ENCODE measurements at places on chromosomes 5 and 9. TPM values are rescaled to one million over a fixed set of nuclear protein-coding genes. Genes with fewer than 3 reads are reported as not detected.

DNA sequence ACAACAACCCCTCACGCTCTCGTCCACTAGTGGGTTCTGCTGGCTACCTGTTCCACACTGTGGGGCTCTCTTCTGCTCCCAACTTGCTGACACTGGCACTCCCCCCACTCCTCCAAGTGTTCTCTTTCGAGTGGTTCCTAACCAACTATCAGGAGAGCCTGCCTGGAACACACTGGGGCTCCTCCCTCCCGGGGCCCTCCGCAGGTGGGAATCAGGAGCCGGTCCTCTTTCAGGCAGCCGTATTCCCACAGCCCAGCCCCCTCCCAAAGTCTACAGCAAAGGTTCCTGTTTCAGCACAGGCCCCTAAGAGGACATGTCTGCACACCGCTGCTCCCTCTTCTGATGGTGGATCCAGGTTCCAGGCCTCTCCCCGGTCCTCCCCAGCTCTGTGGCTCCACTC is 165.9 kb downstream of the FSTL4 start:
- no peak overlapping the region for H3K27ac ChIP-seq
- no peak for DNase-seq
- H3K4me1 ChIP-seq: no peaks in the 10 kb centered on the region
- no peaks in the 10 kb centered on the region for H3K27me3 ChIP-seq

GRCh38 chr5:17163221-17163620 is 54.2 kb upstream of the BASP1 start:
- H3K27me3 ChIP-seq: no peaks in the 10 kb centered on the region
- H3K36me3 ChIP-seq: no peaks in the 10 kb centered on the region
- no peaks in the 10 kb centered on the region for H3K4me1 ChIP-seq
- H3K27ac ChIP-seq: no peak overlapping the region

DNA sequence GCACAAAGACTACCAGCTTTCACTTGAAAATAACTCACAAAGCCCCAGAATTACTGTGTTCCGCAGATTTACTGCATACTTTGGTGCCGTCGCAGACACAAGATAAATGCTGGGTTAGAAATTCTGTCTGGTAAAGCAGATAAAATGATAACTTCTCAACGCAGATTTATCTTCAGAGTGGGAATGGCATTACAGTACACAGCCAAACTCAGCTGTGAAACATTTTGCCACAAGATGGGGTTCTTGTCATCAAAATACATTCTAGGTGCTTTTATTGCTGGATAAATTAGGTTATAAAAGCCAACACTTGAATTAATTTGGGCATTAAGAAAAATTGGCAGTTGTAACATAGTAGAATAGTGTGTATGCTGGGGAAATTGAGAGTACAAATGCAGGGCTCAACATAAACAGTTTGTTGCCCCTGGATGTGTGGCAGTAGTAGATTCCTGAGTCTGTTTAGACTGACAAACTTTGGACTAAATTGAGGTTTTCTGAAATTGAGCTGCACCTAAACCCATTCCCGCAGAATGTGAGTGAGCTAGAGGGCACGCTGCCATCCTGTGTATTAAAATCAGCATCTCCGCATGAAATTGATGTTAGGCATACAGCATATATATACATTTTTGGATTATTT is 61.1 kb downstream of the LMNB1 start:
- no peak overlapping the region for H3K27ac ChIP-seq
- H3K36me3 ChIP-seq: no peaks in the 10 kb centered on the region
- no peak overlapping the region for H3K4me3 ChIP-seq
- DNase-seq: no peak

DNA sequence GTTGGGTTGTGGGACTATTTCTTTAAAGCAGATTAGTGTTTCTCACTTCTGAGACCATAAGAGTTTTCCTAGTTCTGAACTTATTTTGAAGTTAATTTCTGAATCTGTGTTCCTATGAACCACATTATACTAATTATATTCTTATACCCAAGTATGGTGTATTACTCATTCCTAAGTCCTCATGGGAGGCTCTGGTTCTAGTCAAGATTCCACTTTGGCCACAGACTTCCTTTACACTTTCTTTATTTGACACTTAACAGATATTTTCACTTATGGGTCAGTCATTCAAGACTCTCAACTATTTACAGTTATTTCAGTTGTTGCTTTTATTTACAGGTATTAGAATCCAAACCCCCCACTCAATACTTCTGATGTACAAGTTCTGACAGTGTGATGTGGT is 937.2 kb upstream of the TYRP1 start:
- DNase-seq: no peak
- H3K27me3 ChIP-seq: no peaks in the 10 kb centered on the region
- no peaks in the 10 kb centered on the region for H3K36me3 ChIP-seq
- no peaks in the 10 kb centered on the region for H3K4me1 ChIP-seq

DNA sequence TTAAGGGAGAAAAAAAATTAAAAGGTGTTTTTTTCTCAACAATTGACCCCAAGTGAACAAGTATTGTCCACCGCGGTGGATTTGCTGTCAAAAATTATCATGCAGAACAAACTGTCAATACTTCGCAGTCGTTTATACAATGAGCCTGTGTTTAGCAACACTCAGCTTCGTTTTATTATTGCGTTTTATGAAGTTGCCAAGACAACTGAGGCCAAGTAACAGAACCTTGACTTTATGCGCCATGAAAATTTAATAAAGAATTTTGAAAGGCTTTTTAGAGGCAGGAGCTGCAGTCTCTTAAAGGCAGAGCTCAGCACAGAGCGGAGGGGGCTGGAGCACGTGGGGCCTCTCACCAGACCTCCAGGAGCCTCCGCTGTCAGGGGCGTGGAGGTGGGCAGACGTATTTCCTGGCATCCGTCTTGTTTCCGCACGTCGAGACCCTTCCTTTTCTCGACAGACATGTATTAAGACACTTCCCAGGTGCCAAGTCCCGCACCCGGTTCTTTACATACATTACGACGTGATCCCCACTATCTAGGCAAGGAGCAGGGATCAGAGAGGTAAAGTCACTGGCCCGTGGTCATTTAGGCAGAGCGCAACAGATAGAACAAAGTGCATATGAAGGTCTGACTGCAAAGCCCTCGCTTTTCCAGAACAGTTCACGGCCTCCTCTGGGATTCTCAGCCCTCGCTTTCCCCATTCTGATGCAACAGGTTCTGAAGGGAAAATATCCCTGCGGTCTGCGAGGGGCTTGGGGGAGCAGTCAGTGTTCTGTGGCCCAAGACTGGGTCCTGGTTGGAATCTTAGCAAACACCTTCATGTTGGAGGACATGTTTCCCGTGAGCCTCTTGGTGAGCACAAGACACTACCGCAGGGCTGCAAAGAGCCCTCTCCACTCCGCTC is 164.4 kb downstream of the DAB2IP start:
- H3K27me3 ChIP-seq: no peaks in the 10 kb centered on the region
- no peak overlapping the region for H3K4me3 ChIP-seq
- no peaks in the 10 kb centered on the region for H3K4me1 ChIP-seq
- H3K36me3 ChIP-seq: no peaks in the 10 kb centered on the region
- DNase-seq: no peak

DNA sequence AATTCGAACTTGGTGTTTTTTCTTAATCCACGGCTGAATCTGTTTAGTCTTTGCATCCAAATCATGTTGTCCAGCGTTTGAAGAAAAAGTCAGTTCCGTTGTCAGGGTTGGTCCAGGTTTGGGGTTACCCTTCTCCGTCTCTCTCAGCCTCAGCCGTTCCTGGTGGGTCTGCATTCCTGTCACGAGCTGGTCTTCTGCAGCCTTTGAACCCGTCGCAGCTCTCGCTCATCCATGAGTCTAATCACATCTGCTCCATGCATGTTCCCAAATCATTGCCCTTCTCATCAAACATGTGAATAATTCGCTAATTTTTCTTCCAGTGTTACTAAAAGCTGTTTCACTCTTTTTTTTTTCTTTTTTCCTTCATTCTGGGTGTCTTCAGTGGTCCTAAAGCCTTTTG is 39.0 kb upstream of the EXOC3 start:
- DNase-seq: no peak
- H3K4me3 ChIP-seq: no peak overlapping the region
- no peak overlapping the region for H3K27ac ChIP-seq

DNA sequence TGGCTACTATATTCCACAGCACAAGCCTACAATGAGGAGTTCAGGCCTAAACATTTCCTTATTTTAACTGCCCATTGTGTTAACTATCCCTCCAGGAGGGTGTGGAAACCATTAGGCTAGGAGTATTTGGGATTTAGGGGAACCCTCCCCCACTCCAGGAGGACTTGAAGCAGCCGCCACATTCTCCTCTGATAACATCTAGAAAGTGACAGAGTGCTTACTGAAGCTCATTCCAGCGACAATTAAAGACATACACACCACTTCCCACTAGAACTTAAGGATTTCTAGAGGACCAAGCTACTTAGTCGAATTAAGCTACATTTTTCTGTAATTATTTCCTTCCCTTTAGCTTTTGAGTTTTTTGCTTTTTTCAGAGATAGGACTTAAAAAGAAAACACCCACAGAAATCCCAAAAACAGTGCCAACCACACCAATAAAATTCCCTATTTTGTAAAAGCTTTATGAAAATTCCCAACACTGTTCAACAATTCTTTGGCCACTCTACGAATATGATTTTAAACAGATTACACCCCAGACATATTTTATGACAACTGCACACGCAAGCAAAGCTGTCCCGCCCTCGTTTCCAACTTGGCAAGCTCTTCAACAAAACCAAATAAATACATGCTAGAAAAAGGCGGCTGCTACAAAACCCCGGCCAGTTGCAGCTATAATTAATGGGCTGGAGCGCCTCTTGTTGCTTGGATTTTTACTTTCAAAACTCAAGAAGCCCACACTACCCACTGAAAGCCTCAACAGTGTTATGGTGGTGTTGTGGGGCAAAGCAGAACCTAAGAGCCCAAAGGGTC is 4.5 kb downstream of the ROR2 start:
- H3K4me3 ChIP-seq: no peak overlapping the region
- no peaks in the 10 kb centered on the region for H3K27me3 ChIP-seq
- H3K4me1 ChIP-seq: peaks cover 16% of the 10 kb centered on the region
- DNase-seq: no peak
- no peaks in the 10 kb centered on the region for H3K36me3 ChIP-seq

DNA sequence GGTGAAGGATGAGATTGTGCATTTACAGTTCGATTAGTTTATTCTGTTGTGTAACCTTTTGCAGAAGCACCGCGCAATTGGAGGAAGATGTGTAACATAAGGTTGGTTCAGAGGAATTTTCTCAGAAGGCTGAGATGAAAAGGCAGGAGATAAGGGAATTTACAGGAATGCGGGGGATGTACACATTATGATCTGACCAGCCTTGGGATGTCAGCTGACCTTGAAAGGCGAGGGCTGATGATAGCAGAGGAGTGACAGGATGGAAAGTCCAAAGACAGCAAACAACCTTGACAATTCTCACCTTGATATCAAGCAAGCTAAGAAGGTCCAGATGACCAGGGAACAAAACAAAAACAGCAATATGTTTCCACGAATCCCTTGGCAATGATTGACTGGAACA is 88.8 kb downstream of the OTULIN start:
- H3K4me1 ChIP-seq: no peaks in the 10 kb centered on the region
- DNase-seq: no peak
- H3K27me3 ChIP-seq: no peaks in the 10 kb centered on the region
- H3K4me3 ChIP-seq: no peak overlapping the region
- H3K36me3 ChIP-seq: no peaks in the 10 kb centered on the region

GRCh38 chr9:112059145-112059965 is 115.7 kb downstream of the SUSD1 start:
- H3K27ac ChIP-seq: peak overlapping the region; percentile 62
- peak; percentile 85 for DNase-seq

- H3K4me1 ChIP-seq: no peaks in the 10 kb centered on the region
- no peaks in the 10 kb centered on the region for H3K27me3 ChIP-seq
- no peaks in the 10 kb centered on the region for H3K36me3 ChIP-seq
- no peak overlapping the region for H3K4me3 ChIP-seq
- H3K27ac ChIP-seq: no peak overlapping the region
Measured at GRCh38 chr5:133882846-133883245, 85.6 kb downstream of the C5orf15 start.

GRCh38 chr5:61817472-61818326 is 485.6 kb downstream of the ZSWIM6 start:
- H3K4me1 ChIP-seq: no peaks in the 10 kb centered on the region
- H3K27me3 ChIP-seq: no peaks in the 10 kb centered on the region

PFN3 gene
- not detected for total RNA-seq

CER1 gene
- total RNA-seq: 1.9 TPM

DNA sequence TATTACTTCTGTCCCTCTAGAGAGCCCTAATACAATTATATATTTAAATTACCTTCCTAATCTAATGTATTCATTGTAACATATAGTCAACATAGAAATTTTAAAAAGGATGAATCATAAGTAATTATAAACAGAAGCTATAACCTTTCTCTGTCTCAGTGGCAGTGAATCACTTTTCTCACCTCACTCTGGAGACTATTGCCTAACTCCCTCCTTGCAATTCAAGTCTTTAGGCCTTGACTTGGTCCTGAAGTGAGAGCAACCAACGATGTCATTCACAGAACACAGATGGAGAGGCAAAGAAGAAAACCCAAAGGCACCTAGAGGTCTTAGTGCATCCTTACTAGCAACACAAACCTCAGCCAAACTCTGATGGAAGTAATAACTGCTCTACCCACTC is 133.3 kb upstream of the DPYSL3 start:
- no peak overlapping the region for H3K27ac ChIP-seq
- no peaks in the 10 kb centered on the region for H3K27me3 ChIP-seq
- DNase-seq: no peak

- DNase-seq: no peak
- no peaks in the 10 kb centered on the region for H3K27me3 ChIP-seq
- no peak overlapping the region for H3K27ac ChIP-seq
- no peak overlapping the region for H3K4me3 ChIP-seq
Measured at GRCh38 chr9:5586391-5586802, 42.5 kb upstream of the RIC1 start.

DNA sequence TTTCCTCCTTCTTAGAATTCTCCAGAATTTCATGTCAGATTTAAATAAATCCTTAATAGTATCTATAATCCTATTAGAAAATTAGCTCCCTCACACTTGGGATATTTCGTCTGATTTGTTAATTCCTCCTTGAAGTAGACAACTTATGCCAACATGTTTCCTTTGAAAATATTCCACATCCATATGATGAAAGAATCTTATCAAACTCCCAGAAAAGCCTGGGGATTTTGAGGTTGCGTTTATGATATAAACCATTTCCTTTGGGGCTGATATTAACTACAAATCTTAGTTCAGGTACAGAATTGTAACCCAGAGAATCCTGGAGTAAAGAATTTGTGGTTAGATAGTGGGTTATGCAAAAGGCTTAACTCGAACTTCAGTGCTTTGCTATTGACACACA is 2373.8 kb upstream of the ACO1 start:
- H3K27me3 ChIP-seq: no peaks in the 10 kb centered on the region
- DNase-seq: no peak
- no peak overlapping the region for H3K4me3 ChIP-seq
- H3K27ac ChIP-seq: no peak overlapping the region

- no peak for DNase-seq
- H3K27ac ChIP-seq: no peak overlapping the region
Measured at GRCh38 chr9:120481248-120481647, 98.7 kb downstream of the CDK5RAP2 start.

IL5 gene
- not detected for total RNA-seq

NTNG2 gene
- total RNA-seq: 1.3 TPM
